ENCODE measurements at places on chromosomes 5 and 9. TPM values are rescaled to one million over a fixed set of nuclear protein-coding genes. Genes with fewer than 3 reads are reported as not detected.

The FUBP3 gene
- 24.8 TPM for total RNA-seq

The TXNDC8 gene
- total RNA-seq = not detected

The DDX4 gene
- not detected for total RNA-seq

The FOXD4L3 gene
- total RNA-seq = not detected

The PCDHGA6 gene
- total RNA-seq = 4.7 TPM

The NEUROG1 gene
- not detected for total RNA-seq

The EGFLAM gene
- total RNA-seq = 2.2 TPM

The PGM5 gene
- total RNA-seq = 281 TPM

The DNAJC18 gene
- 8.5 TPM for total RNA-seq

The SLC6A7 gene
- total RNA-seq = not detected

DNA sequence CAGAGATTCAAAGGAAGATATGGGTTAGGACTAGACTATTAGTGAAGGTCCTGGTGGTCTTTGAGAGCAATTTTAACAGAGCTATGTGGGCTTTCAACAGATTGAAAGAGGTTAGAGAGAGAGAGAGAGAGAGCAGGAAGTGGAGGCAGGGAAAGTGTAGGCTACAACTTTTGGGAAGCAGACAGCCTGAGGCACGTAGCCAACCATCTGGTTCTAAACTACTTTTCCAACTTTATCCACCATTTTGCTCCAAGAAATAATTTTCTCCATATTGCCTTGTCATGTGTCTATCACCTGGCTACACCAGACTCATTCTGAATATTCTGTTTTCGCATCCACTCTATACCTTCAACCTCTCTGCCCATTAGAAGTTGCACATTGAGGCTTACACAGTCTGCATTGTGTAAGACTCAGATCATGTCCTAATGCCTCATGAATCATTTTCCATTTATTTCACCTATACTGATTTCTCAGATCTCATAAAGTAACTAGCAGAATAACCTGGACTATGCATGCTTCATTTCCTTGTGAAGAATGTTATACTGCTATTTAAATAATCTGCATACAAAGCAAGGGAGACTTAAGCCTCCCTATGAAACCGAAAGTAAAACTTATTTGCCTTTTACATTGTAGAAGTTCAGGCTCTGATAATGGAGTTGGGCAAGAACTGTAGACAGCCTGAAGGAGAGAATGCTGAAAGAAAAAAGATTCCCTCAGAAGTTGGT is 235.6 kb downstream of the ELAVL2 start:
- DNase-seq = no peak

- DNase-seq = no peak
These were observed 1163.9 kb upstream of the SEMA6A start for GRCh38 chr5:117738571-117738970.

DNA sequence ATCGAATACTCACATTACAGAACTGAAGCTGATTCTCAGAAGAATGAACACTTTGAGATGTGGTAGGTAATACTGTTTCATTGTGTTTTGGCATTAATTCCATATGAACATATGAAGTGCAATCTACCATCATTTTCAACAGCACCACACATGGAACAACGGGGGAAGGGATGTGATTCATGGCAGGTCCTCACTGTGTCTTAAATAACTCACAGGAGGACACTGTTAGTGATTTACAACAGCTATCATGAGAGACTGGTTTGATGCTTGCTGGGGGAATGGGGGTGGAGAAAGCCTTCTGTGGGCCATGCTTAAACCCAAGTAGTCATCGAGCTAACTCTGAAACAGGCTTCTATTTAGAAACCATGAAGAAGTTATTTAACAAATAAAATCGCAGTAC is 232.9 kb downstream of the SPOCK1 start:
- DNase-seq = no peak

DNA sequence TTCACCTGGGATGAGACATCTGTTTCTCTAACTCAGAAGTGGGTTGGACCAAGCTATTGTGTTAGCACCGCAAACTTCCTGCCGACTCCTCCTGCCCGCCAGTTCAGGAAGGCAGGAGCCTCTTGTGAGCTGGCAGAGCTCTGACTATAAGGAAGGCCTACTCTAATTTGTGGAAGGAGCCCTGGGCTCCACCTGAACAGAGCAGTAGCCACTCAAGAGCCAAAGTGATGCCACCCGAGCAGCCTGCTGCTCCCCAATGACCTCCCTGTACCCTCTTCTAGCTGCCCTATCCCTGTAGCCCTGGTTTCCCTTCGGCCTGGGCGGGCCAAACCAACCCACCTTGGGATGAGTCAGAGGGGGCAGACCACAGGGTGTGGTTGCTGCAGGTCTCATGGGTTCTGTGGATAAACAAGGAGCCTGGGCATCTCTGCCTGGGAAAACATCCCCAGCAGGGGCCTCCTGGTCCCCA is 81.6 kb downstream of the PSD2 start:
- DNase-seq = no peak

- DNase-seq = no peak
These were observed 164.0 kb upstream of the ZNF608 start for GRCh38 chr5:124910354-124911016.

- peak; percentile 76 for DNase-seq
These were observed 30.2 kb downstream of the SNX18 start for GRCh38 chr5:54547711-54548250.

- DNase-seq = no peak
These were observed 13.3 kb downstream of the CDC26 start for GRCh38 chr9:113261917-113262671.

DNA sequence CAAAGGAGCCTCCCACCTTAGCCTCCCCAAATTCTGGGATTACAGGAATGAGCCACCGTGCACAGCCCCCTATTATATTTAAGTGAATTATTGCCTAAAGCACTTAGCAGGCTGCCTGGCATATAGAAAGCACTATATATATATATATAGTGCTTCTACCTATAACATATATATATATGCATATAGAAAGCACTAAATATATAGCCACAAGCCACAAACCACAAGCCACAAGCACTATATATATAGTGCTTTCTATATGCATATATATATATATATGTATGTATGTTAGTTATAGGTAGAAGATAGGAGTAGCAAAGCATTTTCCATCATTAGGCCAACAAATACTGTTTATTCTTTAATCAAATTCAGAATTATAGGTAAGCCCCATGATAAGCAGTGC is 185.8 kb downstream of the CWC27 start:
- no peak for DNase-seq

GRCh38 chr5:172870715-172871461 is 36.8 kb downstream of the ERGIC1 start:
- DNase-seq = no peak

DNA sequence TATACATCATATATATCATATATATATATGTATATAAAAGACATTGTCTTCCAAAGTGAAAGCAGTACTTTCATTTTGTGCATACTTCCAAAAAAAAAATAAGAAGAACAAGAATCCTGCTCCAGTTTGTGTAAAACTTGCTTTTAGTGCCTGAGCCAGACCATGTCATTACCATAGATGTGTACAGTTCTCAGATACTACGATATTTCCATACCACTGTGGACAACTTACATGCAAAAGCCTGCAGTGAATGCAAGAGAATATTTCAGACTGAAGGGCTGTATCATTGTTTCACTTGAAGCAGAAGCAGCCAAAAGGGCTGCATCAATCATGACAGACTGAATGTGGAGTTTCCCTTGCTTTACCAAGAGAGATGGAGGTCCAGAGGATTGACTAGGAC is 72.6 kb upstream of the CYLC2 start:
- DNase-seq = no peak

- DNase-seq = no peak
These were observed 149.3 kb downstream of the GNAQ start for GRCh38 chr9:77882294-77882693.

DNA sequence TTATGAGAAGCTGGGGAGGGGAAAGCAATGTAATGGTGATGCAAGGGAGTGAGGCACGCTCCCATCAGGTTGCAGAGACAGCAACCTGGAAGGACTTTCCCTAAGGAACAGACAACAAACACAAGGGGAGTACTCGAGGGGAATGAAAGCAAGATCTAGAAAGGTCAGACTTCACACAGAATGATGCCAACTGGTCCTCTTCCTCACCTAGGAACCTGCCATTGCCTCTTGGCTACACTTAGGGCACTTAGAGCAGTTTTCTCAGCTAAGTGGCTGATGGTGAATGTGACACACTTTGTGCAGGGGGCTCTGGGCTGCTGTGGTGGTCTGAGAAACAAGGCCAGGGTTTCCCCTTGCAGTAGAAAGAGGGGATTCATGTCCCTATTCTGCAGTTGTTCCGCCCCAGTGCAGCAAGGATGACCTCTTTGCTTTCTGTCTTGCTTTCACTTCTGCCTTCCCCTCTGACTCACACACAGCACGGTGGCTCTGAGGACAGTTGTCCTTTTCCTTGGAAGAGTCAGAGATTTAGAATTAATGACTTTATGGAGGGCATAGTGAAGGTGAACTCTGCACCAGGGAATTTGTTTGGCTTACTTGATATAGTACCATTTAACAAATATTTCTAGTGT is 394.0 kb upstream of the KLF4 start:
- DNase-seq = no peak

DNA sequence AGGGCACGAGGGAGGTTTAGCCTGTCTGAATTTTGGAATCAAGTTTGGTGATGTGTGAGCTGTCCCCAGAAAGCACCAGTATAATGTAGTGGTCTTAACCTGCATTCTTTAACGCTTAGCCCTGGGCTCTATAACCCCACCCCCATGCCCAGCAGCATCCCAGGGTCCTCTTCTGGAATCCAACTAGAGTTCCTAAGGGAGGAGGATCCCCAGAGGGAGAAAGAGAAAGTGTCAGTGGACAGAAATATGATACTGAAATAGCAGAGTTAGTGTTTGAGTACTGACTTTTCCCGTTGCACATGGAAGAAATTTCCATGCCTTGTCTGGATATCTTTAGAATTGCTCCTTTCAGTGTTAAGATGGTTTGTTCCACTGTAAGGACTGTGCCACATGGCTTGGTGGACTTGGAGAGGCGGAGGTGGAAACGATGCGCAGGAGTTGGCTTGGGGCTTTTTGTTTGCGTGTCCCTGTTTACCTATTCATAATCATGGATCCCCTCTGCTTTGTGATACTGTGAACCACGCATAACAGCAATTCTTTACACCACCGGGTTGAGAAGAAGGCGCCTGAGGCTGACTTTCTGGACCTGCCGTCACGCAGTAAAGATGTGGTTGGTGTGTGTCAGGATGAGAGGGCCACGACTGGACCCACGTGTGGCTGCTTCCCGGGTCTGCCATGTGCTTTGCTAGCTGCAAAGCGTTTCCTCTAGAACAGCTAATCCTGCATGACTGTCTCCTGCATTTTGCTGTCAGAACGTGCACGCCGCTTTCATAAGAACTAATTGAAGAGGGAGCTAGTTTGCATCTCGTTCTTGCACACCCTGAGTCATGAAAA is 142.3 kb downstream of the SMARCA2 start:
- DNase-seq = no peak

DNA sequence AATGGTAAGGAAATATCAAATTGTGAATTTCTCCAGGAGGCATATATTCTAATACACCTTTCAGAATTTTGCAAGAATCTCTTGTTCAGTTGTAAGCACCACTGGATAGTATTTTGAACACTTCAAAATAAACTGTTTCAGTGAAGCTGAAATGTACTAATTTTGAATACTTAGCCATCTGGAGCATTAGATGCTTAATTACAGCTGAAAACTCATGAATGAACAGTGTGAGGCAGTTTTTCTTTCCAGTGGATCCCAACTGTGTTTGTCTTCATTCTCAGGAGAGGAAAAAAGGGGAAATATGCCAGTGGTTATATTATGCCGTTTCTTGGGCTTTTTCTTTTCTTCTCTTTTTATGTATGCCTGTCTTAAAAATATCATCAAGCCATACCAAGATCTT is 306.0 kb upstream of the SEMA6A start:
- no peak for DNase-seq

DNA sequence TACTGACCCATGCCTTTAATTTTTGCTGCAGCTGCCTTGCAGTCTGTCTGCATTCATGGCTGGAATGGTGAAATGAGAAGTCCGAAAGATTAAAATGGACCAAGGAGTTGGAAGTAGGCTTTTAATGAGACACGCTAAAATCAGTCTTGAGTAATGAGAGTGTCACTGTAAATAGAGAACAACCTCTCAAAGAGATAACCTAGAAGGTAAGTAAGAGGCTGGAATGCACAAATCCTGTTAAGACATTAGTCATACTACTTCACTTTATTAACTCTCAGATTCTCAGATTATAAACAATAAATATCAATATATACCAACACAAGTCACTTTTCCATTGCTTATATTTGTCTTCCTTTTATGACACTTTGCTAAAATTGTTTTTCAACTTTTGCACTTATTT is 880.6 kb upstream of the C9orf72 start:
- DNase-seq = no peak

- no peak for DNase-seq
These were observed 15.0 kb downstream of the ACSL6 start for GRCh38 chr5:131996210-131997025.

Data from right atrium auricular region (tissue), 2 donors.